ENCODE measurements at places on chromosomes 1 and 21.

DNA sequence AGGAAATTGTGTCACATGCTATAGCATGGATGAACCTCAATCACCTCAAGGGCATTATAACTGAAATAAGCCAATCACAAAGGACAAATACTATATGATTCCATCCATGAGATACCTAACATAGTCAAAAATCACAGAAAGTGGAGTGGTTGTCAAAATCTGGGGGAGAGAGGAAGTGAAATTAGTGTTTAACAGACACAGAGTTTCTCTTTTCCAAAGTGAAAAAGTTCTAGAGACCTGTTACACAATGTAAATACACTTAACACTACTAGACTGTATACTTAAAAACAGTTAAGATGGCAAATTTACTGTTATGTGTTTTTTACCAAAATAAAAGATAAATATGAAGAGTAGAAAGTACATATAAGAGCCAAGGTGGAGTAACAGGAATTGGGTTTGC lies 31.8 kb downstream of the ZNF644 start:
- no peak for DNase-seq

- no peak for DNase-seq
Observed at GRCh38 chr1:207363871-207364270, 42.4 kb downstream of the CD55 start.

- DNase-seq: no peak
Observed at GRCh38 chr1:34923490-34923889, 6.0 kb downstream of the DLGAP3 start.

- DNase-seq: no peak
Observed at GRCh38 chr1:5914676-5915365, 77.4 kb downstream of the NPHP4 start.

- no peak for DNase-seq
Observed at GRCh38 chr1:81582467-81582986, 218.2 kb upstream of the ADGRL2 start.
